ENCODE measurements at places on chromosomes 1 and 21. TPM values are rescaled to one million over a fixed set of nuclear protein-coding genes. Genes with fewer than 3 reads are reported as not detected.

Gene OR10R2
- not detected for polyA plus RNA-seq

Gene MCOLN2
- polyA plus RNA-seq = 0.76 TPM

Gene PROK1
- polyA plus RNA-seq = not detected

Gene SELENBP1
- polyA plus RNA-seq = 3.3 TPM

Gene EFNA3
- 5.0 TPM for polyA plus RNA-seq

Gene S100B
- polyA plus RNA-seq = 0.21 TPM

Gene GBP5
- polyA plus RNA-seq = not detected

Measured in foreskin keratinocyte (primary cell).